ENCODE measurements at places on chromosomes 13 and 19. TPM values are rescaled to one million over a fixed set of nuclear protein-coding genes. Genes with fewer than 3 reads are reported as not detected.
A peak's percentile ranks its signal among the peaks of the same experiment; 100 is the strongest.

The CYP4F3 gene
- 11.5 TPM for total RNA-seq

The ZNF844 gene
- total RNA-seq, result 4.8 TPM

The VSTM2B gene
- total RNA-seq, result not detected

The YJEFN3 gene
- total RNA-seq, result 1.1 TPM

The WASF3 gene
- total RNA-seq, result 46.3 TPM

The SHISA7 gene
- total RNA-seq, result not detected

The NCAN gene
- not detected for total RNA-seq

The NALCN gene
- 0.84 TPM for total RNA-seq

The CAPS gene
- total RNA-seq, result 3.2 TPM

The CNFN gene
- total RNA-seq, result not detected

The PALM3 gene
- total RNA-seq, result not detected

The DZIP1 gene
- total RNA-seq, result 7.7 TPM

The OR7C2 gene
- not detected for total RNA-seq

The MATK gene
- 29.3 TPM for total RNA-seq

DNA sequence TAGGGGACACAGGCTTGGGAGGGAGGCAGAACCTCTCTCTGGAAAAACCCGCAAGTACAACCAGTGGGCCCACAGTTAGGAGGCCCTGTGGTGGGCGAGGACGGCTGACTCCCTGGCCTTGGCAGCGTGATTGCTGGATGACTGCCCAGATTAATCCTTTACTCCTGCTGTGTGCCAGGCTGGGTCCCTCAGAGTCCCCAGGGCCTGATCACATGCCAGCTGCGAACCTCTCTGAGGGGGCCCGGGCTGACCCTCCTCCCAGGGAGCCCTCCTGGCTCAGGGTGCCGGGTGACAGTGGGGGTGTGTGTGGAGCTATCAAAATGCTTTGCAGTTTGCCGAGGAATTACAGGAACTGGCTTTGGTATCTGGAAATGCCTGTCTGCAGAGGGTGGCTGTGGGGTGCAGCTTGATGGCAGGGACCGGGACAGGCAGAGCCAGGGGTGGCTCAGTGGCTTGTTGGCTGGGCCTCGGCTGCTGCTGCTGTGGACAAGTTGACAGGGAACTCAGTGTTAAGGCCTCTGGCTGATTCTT is 48.9 kb downstream of the DNM2 start:
- DNase-seq, result no peak

DNA sequence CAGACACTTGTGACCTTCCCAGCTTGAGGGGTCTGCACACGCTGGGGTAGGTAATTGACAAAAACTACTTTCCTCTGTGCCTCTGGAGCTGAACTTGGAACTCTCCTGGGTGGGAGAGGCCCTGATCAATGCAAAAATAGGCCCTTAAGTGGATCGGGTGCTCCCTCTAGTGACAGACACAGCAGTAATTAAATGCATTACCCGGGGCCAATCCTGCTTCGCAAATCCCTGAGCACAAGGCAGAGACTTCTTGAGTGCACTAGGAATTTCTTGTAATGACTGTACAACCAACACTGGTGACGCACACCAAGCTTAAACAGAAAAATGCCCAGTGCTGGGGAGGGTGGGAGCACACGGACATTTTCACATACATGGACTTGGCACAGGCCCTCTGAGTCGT is 10.6 kb upstream of the UBE2S start:
- no peak for DNase-seq

- no peak for DNase-seq
Measured at GRCh38 chr13:25494698-25495411, 123.1 kb downstream of the ATP8A2 start.

- DNase-seq, result peak; percentile 12
Measured at GRCh38 chr13:113846636-113847318, 17.1 kb downstream of the GAS6 start.

- DNase-seq, result no peak
Measured at GRCh38 chr13:74555276-74555625, 421.0 kb upstream of the KLF12 start.

DNA sequence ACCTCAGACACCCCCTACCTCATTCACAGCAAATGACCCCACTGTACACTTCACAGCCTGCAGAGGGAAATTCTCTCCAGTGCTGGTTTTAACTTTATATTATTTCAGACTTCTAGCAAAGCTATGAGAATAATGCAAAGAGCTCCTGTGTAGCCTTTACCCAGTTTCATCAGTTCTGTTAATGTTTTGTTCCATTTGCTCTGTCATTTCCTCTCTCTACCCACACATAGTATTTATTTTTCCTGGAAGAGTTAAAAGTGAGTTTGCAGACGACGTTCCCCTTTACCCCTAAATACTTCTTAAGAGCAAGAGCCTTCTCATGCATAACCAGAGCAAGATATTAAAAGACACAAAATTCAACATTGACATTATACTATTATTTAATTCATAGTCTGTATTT is 49.9 kb upstream of the ADGRE1 start:
- DNase-seq, result no peak

DNA sequence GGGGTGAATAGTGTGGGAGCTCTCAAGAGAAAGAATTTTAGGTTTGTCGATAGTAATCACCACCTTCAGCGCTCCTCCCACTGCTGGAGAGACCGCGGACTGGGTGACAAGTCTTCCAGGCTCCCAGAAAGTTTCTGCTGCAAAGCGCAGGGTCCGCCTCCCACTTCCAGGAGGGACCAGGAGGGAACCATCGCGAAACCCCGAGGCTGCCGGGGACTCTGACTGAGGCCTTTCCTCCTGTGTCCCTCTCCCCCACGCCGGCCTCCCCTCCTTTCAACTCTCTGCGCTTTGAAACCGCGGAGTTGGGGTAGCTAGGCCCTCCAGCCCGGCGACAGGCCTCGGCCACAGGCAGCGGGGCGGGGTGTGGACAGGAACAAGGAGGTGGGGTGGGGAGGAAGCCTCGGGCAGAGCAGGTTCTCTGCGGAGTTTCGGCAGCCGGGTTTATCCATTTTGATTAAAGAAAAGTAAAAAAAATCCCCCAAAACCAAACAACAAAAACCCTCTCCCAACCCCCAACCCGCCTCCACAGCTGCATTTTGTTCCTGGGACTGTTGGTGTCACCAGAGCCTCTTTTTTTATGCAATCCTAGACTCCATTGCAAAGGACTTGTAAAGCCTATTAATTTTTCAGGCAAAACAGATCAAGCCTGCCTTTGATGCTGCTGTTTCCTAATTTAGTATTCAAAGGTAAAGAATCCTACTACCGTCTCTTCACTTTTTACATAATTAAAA is 157.2 kb downstream of the TM9SF2 start:
- DNase-seq, result no peak

DNA sequence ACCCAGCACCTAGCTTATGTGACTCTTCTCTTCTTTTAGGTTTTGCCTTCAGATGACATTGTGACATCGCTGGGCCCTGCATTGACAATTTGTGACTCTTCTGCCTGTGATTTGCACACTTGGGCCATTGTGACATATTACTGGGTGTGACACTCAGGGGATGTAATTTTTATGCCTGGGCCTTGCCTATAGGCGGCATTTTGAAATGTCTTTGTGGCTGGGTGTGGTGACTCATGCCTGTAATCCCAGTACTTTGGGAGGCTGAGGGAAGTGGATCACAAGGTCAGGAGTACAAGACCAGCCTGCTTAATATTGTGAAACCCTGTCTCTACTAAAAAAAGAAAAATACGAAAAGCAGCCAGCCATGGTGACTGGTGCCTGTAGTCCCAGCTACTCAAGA is 28.4 kb upstream of the ZNF681 start:
- DNase-seq, result no peak

DNA sequence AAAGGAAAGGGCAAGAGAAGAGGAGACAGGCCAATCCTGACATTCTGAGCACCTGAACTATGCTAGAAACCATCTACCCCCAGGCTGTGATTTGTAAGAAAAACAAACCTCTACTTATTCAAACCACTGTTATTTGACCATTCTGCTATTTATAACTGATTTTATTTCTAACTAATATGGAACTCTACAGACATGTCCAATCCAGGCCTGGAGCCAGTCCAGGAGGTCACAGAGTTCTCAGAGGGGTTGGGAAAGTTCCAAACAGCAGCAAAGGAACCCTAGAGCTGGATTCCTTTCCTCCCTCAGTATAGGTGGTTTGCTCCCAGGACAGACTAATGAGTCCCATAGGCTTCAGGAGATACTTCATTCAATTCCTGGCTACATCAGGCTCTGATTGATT is 24.2 kb downstream of the SIAH3 start:
- DNase-seq, result no peak

DNA sequence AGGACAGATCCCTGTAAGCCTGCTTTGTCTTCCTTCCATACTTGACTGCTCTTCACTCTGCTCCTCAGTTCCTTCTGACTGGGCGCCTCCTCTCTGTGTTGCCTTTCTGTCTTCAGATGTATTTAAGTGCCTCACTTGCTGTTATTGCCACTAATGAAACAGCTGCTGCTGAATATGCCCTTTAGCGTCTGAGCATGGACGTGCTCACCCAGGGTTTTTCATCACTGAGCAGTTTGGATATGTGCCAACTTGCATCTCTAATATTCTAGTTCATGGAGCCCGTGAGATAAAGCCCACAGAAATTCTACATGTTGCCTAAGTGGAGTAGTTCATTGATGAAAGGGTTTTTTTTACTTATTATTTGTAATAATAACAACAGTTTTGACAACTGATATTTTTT is 198.2 kb downstream of the MYO16 start:
- no peak for DNase-seq

GRCh38 chr19:10911579-10912363 is 16.7 kb downstream of the YIPF2 start:
- DNase-seq, result no peak

DNA sequence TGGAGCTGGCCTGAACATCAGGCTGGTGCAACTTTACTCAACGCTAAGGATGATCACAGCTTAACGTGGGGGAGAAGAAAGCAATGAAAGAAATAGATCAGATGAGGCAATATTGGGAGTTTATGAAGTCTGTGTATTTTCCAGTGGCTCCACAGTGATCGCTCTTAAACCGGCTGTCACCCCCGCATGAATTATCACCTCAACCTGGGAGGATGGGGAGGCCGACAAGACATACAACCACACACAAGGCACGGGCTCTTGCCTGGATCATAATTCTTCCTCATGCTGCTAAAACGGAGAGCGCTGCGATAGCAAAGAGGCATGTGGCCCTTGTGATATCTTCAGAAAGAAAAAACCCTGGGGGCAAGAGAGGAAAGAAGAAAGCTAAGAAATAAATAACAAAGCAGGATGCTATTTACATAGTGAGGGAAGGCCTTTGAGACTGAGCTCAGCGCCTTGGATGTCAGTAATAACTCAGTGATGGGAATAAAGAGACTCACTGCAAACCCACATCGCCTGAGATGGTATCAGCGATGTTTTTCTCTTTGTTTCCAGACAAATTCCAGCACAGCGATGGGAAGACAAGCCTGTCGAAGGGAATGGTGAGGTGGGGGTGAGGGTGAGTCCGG is 19.1 kb upstream of the CHST8 start:
- no peak for DNase-seq

DNA sequence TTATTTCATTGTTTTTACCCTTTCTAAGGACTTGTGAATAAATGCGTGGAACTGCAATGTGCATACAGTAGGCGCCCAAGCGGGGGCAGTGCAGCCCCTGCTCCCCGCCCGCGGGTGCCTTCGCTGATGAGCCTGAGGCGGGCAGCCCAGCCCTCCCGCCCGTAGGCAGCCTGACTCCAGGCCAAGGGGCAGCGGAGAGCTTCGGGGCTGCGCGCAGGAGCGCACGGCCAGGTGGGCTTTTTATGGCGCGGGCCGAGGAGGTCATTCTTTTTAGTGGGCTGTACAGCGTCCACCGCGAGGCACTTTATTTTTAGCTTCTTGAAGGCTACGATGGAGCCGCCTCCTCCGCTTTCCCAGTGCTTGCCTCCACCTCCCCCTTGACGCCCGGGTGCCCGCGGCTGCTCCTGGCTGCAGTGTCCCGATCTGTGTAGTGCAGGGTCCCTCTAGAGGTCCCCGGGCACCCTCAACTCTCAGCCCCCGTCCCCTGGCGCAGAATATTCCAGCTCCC is 60.5 kb downstream of the CCNE1 start:
- no peak for DNase-seq

DNA sequence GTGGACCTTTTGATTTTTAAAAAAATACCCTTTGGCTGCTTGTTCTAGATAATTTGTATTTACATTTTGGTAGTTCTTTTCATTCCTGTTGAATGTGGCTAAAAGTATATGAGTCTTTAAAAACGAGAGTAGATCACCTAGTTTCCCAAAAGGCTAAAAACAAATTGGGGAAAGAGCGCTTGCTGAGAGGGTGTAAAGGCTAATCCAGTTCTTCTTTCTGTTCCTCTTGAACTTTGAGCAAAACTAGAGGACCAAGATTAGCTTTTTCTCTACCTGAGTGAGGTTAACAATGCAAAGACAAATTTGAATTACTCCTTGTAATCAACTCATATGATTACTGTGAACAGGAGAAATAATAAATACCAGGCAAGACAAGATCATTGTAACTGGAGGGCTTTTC is 2513.2 kb downstream of the PCDH9 start:
- DNase-seq, result no peak

- DNase-seq, result no peak
Measured at GRCh38 chr19:46484656-46485055, 11.0 kb downstream of the PNMA8B start.

GRCh38 chr13:99362362-99362761 is 55.2 kb upstream of the GPR183 start:
- no peak for DNase-seq

DNA sequence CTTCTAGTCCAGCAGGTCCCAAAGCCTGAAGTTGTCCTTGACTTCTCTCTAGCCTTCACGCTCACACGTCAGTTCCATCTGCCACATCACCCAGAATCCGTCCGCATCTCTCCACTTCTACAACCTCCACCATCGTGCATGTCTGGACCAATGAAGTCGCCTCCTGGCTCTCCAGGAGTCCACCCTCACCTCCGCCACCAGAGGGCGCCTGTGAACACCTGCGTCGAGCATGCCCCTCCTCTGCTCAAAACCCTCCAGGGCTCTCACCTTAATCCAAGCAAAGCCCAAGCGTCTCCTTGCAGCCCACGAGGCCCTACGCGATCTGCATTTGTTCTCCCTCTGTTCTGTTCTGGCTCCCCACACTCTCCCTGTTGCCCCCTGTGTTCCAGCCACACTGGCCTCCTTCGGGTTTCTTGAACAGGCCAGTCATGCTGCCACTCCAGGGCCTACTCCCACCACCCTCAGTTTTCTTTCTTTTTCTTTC is 3.7 kb downstream of the USHBP1 start:
- DNase-seq, result peak; percentile 63

GRCh38 chr19:2488405-2488941 is 12.5 kb downstream of the GADD45B start:
- no peak for DNase-seq

DNA sequence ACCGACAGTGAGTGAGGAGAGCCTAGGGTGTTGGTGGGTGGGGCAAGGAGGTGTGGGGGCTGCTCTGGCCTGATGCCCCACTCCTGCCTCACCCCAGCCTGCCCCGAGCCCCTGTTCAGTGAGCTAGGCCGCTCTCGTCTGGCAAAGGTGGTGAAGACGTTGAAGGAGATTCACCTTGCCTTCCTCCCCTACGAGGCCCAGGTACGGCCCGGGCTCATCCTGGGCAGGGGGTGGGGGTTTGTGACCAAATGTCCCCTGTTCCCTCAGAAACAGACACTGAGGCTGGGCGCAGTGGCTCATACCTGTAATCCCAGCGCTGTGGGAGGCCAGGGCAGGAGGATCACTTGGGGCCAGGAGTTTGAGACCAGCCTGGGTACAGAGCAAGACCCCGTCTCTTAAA is 3.9 kb downstream of the STXBP2 start:
- no peak for DNase-seq

- no peak for DNase-seq
Measured at GRCh38 chr19:3061182-3062161, 823 bp downstream of the TLE5 start.

Measured in omental fat pad (tissue), 4 donors.